NCI-H69 (cell line): ENCODE measurements at places on chromosomes 11 and 22.
A peak's percentile ranks its signal among the peaks of the same experiment; 100 is the strongest.

DNA sequence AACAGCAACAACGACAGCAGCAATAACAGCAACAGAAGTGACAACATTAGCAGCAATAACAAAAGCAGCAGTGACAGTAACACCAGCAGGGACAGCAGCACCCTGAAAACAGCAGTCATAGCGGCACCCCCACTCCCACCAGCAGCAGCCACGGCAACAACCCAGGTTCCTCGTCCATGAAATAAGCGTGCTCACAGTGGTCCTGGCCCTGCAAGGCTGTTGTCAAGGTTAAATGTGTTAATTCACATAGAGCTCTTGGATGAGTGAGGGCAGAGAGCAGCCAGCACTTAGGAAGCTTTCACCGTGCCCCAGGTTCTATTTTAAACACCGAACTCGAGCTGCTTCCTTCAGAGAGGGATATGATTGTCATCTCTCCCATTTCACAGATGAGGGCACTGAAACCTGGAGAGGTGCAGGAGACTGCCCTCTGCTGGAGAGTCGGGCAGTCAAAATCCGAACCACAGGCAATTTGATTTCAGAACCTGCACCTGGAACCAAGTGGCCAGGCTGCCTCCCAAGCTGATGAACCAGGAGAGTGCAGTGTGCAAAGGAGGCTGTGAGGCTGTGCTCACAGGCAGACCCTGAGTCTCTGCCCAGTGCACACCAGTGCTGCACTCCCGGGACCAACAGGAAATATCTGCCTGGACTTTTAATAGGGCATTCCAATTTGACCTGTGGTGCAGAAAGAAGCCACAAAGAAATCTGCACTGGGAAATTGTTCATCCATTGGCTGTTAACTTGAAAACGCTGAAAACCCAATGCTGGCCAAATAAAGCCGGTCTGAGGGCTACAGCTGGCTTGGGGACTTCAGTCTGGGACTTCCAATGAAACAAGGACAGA is 22.9 kb upstream of the FGF3 start:
- peak; percentile 29 for DNase-seq

DNA sequence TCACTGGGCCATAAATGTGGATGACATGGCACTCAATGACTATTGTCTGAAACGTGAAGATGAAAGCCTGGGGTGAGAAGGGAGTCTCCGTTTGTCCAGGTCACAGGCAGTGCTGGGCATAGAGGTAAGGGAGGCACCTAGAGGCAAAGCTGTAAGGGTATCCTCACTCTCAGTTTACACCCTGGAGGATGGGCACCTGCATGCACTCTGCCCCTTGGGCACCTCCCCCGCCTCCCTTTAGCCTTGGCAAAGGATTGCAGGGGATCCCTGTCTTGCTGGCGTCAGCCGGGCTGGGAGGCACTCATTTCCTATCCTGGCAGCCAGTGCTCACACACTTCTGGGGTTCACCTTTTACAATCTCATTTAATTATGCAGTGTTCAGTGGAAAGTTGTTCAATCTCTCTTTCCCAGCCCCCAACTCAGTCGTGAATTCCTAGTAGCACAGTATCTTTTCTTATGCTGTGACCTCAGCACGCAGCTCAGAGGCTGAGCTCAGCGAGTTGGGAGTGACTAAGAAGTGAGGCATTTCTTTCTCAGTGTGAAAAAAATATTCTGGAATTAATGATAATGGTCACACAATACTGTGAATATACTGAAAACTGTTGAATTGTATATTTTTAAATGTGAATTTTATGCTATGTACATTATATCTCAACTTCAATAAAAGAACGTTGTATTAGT is 866.6 kb downstream of the BRD1 start:
- DNase-seq, result no peak

DNA sequence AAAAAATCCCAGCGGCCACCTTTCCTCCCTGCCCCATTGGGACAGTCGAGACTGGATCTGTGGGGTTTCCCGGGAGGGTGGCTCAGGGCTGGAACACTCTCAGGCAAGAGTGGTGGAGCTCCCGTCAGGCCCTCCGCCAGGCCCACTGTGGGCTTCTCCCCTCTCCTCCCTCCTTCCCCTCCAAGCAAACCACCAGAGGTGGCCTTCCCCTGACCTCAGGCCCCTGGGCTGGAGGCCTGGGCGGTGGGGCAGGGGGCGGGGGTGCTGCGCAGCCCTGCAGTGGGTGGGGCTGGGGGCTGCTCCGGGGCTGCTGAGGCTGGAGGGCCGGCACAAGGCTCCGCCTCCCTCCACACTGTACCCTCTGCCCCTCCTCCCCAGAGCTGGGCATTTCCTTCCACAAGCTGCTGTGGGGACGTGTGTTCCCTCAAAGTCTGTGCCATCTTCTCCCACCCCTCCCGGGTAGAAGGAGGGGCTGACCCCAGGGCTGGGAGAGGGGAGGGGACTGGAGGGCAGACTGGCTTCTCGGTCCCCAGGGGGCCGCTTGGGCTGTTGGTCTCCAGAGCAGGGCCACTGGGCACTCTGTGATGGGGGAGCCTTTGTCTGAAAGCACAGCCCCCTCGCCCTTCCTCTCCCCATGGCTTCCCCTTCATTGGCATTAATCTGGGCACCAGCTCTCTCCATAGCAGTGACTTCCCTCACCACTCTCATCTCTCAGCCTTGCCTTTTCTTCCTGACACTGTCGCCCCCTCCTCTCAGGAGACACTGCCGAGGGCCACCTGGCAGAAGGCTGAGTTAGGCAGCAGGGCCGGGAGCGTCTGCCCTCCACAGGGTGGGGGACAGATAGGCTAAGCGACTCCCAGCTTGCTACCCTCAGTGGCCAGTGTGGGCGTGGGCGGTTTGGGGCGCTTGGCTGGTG is 7.1 kb downstream of the RCOR2 start:
- peak; percentile 56 for DNase-seq

GRCh38 chr11:111674941-111675340 is 72.7 kb downstream of the SIK2 start:
- DNase-seq, result no peak

DNA sequence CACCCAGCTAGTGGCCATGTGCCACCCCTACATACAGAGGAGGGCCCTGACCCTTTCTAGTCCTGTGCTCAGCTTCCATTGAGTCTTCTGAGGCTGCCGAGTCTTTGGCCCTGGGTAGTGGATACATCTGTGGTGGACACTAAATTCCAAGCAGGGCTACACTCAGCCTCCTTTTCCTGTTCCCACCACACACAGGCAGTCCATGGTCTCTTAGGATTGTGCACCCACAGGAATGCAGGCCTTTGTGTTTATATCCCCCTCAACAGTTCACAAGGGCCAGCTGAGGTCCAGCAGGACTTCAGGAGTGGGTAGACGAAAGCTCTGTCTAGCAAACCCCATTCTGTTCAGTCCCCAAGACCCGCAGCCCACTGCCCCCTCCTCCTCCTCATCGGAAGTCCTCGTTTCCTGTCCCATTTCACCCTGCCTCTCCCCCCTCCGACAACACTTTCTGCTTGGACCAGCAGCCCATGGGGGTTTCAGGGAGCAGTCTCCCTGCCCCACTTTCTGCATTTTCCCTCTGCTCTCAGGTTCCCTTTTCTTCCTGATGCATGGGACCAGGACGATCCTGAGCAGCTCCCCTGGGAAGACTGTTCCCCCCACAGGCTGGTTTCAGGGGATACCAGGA is 91.8 kb downstream of the SWAP70 start:
- no peak for DNase-seq

GRCh38 chr22:18023509-18024275 is 669 bp downstream of the MICAL3 start:
- peak; percentile 93 for DNase-seq

GRCh38 chr11:30786256-30787110 is 200.3 kb upstream of the MPPED2 start:
- DNase-seq, result no peak

- DNase-seq, result no peak
These were observed 7.5 kb upstream of the GGA1 start for GRCh38 chr22:37601203-37601539.

- DNase-seq, result peak; percentile 27
These were observed 299.7 kb downstream of the ST3GAL4 start for GRCh38 chr11:126654886-126655806.
